Activated naive CD4-positive, alpha-beta T cell treated with anti-CD3 and anti-CD28 coated beads, Interleukin-2, amount 10 ng/mL, durations not matched to agents 5 hours and 36 hours (primary cell): ENCODE measurements at places on chromosomes 2 and 18. TPM values are rescaled to one million over a fixed set of nuclear protein-coding genes. Genes with fewer than 3 reads are reported as not detected.

BCL11A gene
- total RNA-seq: not detected

COPS9 gene
- 121 TPM for total RNA-seq

METTL8 gene
- 18.0 TPM for total RNA-seq

LRP2 gene
- total RNA-seq: not detected

MCEE gene
- total RNA-seq: 16.3 TPM

SERPINB7 gene
- total RNA-seq: not detected

RAMP1 gene
- total RNA-seq: 15.9 TPM

POTEI gene
- not detected for total RNA-seq
